NCI-H2029 (cell line): ENCODE measurements at places on chromosomes 7 and 10.

DNA sequence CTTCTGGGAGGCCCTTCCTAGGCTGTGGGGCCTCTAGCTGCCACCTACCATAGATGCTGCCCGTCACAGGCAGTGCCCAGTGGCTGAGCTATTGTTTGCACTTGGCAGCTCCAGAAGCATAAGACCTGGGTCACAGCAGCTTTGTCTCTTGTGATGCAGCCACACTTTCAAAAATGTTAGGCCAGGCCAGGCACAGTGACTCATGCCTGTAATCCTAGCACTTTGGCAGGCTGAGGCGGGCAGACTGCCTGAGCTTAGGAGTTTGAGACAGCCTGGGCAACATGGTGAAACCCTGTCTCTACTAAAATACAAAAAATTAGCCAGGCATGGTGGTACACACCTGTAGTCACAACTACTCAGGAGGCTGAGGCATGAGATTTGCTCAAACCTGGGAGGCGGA lies 9.5 kb upstream of the KAZALD1 start:
- DNase-seq: no peak

DNA sequence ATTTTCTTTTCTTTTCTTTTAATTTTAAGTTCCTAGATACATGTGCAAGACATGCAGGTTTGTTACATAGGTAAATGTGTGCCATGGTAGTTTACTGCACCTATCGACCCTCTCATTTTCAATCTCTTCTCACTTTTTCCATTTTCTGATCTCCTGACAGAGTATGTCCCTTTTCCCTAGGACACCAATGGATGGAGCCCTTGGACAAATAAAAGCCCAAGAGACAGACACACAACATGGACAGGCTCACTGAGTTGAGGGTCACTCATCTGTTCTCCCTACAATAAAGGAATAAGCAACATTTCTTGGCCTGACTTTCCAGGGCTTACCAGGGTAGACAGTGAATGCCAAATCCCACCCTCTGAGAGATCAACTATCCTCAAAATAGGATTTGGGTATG lies 15.2 kb upstream of the UBE2D1 start:
- no peak for DNase-seq

DNA sequence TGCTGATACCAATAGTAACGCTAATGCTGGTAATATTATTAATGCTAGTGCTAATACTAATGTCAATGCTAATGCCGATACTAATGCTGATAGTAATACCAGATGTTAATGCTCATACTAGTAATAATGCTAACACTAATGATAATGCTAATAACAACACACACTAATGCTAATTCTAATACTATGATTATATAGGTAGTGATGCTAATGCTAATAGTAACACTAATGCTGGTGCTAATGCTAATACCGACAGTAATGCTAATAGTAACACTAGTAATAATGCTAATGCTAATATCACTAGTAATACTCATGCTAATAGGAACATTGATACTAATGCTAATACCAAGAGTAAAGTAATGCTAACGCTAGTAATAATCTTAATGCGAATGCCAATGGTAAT lies 406.4 kb upstream of the RNF32 start:
- no peak for DNase-seq

- no peak for DNase-seq
Measured at GRCh38 chr10:70779511-70780369, 5.4 kb downstream of the TBATA start.

GRCh38 chr7:90530263-90530662 lies 60.8 kb downstream of the PTTG1IP2 start:
- DNase-seq: no peak

GRCh38 chr10:46268076-46268881 lies 18.5 kb upstream of the ANTXRL start:
- no peak for DNase-seq

GRCh38 chr10:83927166-83927565 lies 212.1 kb upstream of the GHITM start:
- DNase-seq: no peak

GRCh38 chr7:102875700-102876295 lies 37.0 kb upstream of the LRRC17 start:
- no peak for DNase-seq

DNA sequence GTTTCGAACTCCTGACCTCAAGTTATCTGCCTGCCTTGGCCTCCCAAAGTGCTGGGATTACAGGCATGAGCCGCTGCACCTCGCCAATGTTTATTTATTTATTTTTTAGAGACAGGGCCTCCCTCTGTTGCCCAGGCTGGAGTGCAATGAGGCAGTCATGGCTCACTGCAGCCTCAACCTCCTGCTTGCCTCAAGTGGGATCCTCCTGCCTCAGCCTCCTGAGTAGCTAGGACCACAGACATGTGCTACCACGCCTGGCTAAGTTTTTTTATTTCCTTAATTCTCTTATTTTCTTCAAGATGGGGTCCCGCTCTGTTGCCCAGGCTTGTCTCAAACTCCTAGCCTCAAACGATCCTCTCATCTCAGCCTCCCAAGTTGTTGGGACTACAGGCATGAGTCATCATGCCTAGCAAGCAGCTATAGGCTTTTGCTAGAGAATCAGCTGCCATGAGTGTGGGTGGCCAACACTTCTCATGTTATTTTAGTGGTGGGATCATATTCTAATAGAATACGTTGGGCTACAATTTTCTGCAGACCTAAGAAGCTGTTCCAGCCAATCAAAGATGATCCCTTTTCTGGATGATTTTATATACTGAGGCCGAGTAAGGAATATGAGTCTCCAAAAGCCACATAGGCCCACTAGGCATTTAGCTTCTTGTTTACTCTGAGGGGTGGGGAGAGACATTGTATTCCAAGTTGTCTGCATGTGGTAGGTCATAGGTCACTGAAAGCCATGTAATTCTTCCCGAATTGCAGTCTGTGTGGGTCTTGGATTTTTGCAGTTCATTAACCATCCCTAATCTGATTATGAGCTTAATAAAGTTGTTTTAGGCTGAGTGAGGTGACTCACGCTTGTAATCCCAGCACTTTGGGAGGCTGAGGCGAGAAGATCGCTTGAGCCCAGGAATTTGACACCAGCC lies 7.6 kb upstream of the TMEM248 start:
- no peak for DNase-seq

DNA sequence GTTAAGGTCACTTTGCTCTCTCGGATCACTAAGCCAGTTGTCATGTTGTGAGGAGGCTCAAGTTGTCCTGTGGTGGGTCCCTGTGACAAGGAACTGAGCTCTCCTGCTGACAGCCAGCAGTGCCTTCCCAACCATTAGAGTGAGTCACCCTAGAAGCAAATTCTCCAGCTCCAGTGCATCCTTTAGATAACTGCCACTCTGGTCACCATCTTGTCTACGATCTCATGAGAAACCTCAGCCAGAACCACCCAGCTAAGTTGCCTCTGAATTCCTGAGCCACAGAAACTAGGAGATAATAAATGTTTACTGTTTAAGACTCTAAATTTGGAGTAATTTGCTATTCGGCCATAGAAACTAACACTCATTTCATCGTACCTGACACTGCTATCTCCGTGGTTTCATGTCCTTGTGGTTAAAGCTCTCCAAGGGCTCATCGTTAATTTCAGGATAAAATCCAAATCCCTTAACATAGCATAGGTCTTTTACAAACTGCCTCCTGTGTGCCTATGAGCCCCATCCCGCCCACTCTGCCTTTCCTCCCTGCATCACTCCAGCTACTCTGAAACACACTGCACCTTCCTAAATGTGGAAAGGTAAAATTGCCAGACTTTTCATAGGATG lies 56.5 kb upstream of the WIPF3 start:
- DNase-seq: no peak

DNA sequence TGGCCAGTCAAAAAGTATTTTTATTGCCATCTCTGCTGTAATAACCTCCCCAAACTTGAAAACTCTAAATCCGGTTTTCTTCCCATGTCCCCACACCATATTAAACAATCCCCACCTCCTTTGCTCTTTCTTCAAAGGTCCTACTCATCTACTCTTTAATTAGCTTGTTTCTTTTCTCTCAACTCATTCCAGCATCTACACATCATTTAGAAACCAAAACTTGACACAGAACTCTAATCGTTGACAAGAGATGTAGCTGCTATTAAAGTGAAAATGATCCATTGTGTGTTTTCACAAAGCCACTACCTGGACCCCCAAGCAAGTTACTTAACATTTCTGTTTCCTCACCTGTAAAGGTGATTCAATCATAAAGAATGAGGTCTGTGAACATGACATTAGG lies 436.3 kb upstream of the NPVF start:
- DNase-seq: no peak

DNA sequence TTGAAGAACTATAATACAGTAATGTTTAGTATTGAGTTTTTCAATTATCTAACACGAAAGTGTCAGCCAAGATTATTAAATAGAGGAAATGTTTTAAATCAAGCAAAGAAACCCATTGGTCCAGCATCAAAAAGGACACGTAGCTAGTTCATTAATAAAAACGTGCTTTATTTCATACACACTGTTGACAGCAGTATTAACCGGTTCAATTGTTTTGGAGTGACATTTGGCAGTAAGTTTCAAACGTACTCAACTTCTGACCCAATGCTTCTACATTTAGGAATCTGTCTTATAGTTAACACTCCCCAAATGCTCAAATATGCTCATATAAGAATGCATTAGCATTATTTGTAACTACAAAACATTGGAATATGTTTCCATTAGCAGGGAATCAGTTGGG lies 41.3 kb downstream of the SLC16A12 start:
- DNase-seq: no peak

GRCh38 chr7:66255534-66256100 lies 50.5 kb downstream of the TPST1 start:
- no peak for DNase-seq

DNA sequence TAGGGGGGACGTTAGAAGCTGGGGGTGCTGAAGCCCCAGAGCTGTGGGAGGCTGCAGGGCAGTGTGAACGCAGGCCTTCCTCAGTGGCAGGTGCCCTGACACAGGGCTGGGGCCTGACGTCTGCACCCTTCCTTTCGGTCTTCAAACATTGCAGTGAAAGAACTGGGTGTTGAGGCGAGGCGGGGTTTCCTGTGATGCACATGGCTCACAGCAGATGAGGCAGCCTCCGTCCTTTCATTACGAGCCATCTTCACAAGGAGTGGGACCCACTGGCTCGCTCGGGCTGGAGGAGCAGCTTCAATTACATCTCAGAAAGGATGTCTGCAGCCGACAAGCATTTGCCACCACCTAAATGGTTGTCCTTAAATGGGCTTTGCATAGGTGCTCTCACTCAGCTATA lies 180.3 kb upstream of the SHH start:
- DNase-seq: no peak

- DNase-seq: peak; percentile 23
Measured at GRCh38 chr7:105268511-105269392, 120.0 kb downstream of the SRPK2 start.

DNA sequence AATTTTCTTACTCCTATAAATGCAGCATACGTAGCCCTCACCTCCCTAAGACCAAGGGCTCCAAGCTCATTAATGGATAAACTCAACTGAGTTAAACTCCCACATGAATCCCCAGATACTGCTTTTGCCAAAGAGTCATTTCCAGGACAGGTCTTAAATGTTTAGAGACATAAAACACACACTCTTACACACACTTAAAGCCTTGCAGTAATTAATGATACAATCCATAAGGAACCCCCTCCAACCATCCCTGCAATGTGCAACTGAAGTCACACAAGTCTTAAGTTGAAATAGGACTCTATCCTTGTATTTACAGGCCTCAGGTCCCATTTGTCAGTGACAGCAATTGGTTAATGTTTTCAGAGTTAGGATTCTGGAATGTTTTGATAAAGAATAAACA lies 194.1 kb downstream of the FANK1 start:
- DNase-seq: no peak

GRCh38 chr7:148148456-148148855 lies 442.1 kb upstream of the C7orf33 start:
- no peak for DNase-seq

DNA sequence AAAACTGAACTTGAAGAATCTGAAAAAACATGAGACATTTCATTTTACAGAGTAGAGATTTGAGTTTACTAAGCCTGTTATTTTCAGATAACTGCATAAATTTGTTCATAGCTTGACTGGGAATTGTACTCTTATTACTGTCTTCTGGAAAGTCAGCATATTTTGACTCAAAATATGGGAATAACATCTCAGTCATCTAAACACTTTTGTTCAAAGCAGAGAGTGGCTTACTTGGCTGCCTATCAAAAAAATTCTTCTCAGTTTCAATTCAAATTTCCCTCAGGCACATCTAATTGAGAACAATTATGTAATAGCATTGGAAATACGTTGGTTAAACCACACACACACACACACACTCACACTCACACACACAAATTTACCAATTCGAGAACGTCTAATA lies 384.6 kb downstream of the ARL4A start:
- no peak for DNase-seq

DNA sequence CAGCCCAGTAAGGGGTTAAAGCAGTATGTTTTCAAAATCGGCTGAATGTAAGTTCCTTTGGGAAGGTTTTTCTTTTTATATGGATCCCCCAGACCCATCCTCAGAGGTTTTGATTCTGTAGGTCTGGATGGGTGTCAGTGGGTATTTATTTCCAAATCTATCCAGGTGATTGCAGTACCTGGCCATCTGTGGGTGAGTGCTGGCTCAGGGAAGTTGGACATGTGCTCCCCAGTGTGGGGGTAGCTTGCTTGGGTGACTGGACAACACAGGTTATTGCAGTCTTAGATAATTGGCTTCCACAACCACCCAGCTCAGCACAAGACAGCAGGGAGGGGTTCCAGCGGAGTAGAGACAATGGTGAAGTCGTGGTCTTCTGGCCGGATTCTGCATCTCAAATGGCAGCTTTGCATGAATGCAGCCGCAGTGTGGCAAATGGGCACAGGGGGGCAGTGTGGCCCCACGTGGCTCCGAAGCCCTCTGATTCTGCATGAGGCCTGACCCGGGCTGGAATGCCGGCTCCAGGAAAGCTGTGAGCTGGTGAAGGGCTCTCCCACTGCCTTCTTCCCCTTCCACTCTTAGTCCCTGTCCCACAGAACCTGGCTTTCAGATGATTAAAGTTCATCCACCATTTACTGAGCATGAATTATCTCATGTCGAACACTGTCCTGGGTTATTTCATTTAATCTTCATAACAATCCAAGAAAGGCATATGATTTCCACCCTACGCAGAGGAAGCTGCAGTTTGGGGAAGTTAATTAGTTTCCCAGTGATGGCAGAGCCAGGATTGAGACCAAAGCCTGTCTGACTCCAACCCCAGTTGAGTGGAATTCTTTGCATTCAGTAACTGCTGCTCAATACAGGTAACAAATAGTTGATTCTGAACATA lies 64.5 kb upstream of the SYPL1 start:
- DNase-seq: peak; percentile 50

- DNase-seq: peak; percentile 13
Measured at GRCh38 chr10:67976292-67977245, 92.1 kb downstream of the SIRT1 start.

- DNase-seq: no peak
Measured at GRCh38 chr7:44735403-44736165, 13.1 kb upstream of the ZMIZ2 start.

GRCh38 chr7:4209126-4209525 lies 473.0 kb upstream of the FOXK1 start:
- no peak for DNase-seq

- DNase-seq: no peak
Measured at GRCh38 chr7:69813637-69814240, 215.5 kb downstream of the AUTS2 start.

GRCh38 chr10:22534849-22535604 lies 179.4 kb downstream of the PIP4K2A start:
- no peak for DNase-seq

- peak; percentile 61 for DNase-seq
Measured at GRCh38 chr7:139035586-139036353, at the start of gene ZC3HAV1L. TSS of gene ZC3HAV1L (minus strand) at chr7:139036042. CDS start at chr7:139036017, 25 bp downstream.
